ENCODE measurements at places on chromosomes 2 and 18.

GRCh38 chr2:118186858-118187254 lies 98.6 kb downstream of the INSIG2 start:
- DNase-seq: no peak

DNA sequence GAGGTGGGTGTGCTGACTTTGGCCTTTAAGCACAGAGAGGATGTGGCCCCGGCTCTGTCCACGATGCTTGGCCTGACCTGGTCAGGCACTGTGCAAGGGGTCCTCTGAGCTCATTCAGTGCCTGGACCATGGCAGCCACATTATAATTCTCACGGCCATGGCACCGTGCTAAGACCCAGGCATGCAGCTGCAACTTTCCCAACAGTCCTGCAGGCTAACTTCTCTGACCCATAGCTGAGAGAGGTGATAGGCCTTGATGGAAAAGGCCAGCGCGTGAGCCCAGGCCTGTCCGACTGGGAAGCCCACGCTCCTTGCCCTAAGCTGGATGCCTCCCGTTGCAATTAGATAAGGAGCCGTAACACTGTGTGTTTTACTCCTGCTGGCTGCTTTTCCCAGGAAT lies 99.9 kb downstream of the TFCP2L1 start:
- DNase-seq: no peak

- peak; percentile 89 for DNase-seq
Observed at GRCh38 chr18:70337139-70337972, 48.5 kb downstream of the SOCS6 start.

DNA sequence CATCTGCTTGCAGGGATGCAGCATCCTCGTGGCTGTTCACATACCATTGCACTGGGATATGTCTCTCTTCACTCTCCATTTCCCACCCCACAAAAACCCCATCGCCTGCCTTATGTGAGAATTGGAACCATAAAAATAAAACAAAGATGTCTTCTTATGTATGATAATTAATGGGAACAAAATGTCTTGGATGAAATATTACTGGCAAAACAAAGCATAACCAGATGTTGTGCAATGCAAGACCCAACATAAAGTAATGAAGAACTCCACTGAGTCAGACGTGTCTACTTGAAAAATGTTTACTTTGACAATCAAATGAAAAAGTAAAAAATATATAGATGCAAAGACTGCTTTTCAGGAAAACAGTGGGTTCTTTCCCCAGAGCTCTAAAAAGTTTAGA lies 611.3 kb upstream of the SYT4 start:
- DNase-seq: peak; percentile 10

- no peak for DNase-seq
Observed at GRCh38 chr18:6943143-6943542, 174.5 kb downstream of the LAMA1 start.

DNA sequence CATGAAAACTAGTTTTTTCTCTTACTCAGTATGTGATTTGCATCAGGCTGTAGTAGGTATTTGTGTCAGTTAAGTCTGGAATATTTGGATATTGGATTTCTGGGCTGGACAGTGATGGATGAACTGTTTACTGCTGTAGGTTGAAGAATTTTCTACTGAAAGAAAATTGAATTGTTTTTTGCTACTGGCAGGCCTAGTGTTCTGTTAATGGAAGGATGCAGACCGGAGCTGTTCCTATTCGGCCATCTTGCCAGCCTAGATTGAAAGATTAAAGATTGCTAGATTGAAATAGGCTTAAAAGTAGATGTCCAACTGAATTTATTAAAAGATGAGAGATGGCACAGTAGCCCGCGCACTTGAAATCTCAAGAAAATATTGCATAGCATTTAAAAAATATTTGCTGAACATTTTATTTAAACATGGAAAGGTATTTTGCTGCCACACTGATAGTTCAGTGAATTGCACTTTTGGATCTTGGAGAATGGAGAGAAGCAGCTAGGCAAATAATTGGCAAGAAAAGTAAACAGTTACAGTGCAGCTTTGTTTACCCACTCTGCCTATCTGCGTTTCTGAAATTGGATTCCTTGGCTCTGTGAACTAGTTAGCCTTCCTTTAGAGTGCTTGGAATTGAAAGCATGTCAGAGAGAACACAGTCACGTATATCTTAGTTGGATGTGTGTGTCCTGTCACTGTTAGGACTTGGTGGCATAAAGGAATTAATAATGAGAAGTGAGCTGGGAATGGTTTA lies 54.1 kb downstream of the EPB41L5 start:
- no peak for DNase-seq

GRCh38 chr2:226611944-226612318 lies 187.7 kb downstream of the IRS1 start:
- DNase-seq: peak; percentile 80
